ENCODE measurements at places on chromosomes 1 and 21.

- no peak for DNase-seq
Measured at GRCh38 chr1:173190101-173190936, 16.8 kb downstream of the TNFSF4 start.

DNA sequence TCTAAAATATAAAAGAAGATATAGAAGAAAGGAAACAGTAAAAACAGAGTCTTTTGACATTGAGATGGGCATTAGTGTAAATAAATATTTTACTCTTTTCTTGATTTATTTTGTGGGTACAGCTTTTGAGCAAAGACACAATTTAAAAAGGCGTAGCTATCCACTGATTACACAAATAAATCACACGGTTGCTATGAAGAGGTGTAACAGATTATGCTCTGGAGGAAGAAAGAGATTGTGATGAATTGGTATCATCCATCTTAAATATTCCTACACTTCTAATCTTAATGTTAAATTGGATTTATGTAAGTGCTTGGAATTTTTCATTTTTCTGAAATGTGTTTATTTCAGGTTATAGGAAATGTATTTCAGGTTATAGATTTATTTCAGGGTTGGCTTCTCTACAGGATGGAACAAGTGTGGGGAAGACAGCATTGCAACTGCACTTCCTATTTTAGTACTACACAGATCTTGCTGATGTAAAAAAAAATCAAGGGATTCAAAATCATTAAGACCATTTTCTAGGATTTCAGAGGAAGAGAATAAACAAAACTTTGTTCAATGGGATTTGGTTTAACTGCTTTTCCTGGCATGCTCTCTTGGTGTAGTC lies 15.3 kb downstream of the XCL1 start:
- no peak for DNase-seq

DNA sequence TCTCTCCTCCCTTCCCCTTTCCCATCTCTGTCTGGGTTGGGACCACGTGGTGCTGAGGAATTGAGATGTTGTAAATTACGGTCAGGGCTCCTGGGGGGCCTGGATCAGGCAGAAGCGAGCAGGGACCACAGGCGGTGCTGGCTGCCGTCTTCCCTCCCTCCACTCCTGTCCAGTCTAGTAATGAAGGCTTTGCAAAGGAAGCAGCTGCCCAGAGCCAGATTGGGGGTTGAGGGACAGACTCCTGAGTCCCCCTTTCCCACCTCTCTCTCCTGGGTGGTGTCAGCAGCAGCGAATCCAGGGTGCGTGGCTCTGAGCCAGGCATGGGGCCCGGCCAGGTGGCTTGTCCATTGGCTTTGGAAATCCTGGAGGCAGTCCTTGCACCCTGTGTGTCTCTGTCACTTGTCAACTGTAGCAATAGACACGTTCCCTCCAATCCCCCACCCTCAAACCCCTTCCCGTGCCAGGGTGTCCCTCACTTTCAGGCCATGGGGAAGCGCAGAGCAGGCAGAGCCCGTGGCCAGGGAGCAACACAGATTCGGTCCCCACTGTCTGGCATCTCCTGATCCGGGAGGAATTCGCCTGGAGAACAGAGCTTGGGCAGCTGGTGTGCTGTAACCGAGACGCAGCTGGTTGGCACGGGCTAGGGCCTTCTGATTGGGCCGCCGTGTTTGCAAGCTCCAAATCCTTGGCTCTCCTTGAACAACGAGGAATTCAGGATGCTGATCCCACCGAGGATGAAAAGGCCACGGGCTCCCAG lies 64.8 kb upstream of the WNT4 start:
- no peak for DNase-seq

- DNase-seq = no peak
Measured at GRCh38 chr1:159175571-159175970, 4.2 kb downstream of the CADM3 start.

DNA sequence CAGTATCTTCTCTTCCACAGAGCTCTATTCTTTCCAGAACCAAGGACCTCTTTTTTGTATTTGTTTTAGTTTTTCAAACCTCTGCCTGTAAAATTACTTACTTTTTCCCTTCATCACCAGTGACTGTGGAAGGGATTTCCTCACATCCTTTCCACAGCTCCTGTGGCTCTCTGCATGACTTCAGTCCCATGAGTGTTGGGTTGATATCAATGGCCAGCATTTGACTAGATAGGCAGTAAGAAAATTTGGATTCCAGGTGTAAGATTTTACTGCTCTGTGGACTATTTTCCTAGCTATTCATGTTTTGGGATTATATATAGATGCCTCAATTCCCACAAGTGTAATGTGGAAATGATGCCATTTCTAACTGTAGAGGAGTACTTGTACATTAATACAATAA lies 171.5 kb upstream of the PTBP2 start:
- DNase-seq = no peak

- no peak for DNase-seq
Measured at GRCh38 chr1:201164645-201165044, 10.4 kb upstream of the TMEM9 start.

- no peak for DNase-seq
Measured at GRCh38 chr1:35278886-35279554, 10.5 kb downstream of the ZMYM4 start.

GRCh38 chr1:244234009-244234643 lies 183.0 kb downstream of the ZBTB18 start:
- no peak for DNase-seq

GRCh38 chr1:27617420-27617819 lies 13.5 kb upstream of the AHDC1 start:
- DNase-seq = no peak

Measured in DMS79 treated with DMSO at 0.1 percent for 48 hours (cell line).